ENCODE measurements at places on chromosomes 4 and X.

- DNase-seq, result no peak
These were observed 29.8 kb downstream of the PAGE2 start for GRCh38 chrX:55118574-55118973.

GRCh38 chrX:989959-990510 is 222.4 kb downstream of the CRLF2 start:
- DNase-seq, result peak; percentile 96

GRCh38 chr4:176425035-176425434 is 105.3 kb downstream of the SPCS3 start:
- no peak for DNase-seq

- no peak for DNase-seq
These were observed 55.0 kb downstream of the ATP11C start for GRCh38 chrX:139877710-139878414.

- no peak for DNase-seq
These were observed 1.1 kb downstream of the FBXL5 start for GRCh38 chr4:15653864-15654592.

DNA sequence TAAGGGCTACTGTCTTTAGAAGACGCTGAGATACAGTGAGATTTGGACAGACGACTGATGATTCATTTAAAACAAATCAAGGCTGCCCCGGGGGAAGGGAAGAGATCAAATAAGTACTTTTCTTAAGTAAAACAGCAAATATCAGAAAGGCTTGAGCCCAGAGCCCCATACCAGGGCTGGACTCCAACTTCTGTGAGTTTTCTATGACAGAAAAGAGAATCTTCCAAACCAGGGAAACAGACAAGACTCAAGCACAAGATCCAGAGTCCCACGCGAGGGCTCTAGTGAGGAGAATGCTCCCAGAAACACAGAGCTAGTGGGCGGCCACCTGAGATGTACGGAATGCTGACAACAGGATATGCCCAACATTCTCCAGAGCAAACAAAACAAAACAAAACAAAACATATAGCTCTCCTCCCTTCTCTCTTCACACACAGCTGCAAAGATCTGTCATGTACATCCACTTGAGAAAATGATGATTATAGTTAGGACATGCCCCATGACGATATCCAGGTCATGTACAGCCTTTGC is 13.1 kb downstream of the ACSL1 start:
- no peak for DNase-seq

DNA sequence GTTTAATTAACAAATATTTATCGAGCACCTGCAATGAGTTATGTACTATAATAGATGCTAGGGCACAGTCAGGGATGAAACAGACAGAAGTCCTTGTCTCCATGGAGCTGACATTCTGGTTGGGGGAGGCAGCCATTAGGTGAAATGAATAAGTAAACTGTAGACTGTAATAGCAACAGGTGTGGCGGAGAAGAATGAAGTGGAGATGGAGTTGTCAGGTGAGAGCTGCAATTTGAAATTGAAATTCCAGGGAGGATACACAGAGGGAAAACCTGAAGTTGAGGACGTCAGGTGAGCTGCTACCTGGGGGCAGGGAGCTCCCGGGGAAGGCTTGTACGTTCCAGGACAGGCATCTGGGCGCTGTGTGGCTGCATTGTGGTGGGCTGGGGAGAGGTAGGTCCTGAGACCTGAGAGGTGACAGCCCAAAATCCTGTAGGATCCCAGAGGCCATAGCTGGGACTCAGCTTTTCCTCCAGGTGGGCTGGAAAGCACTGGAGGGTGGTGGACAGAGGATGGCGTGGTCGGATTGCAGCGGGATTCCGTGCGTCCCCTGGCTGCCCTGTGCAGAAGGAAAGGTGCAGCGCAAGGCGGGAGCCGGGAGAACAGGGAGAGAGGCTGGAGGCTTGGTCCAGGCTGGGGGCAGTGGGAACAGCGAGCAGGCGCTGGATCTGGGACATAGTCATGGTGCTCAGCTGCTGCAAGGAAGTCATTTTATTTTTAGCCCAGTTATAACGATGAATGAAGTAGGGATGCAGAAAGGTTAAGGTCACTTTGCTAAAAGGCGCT is 24.8 kb downstream of the CYTL1 start:
- no peak for DNase-seq

DNA sequence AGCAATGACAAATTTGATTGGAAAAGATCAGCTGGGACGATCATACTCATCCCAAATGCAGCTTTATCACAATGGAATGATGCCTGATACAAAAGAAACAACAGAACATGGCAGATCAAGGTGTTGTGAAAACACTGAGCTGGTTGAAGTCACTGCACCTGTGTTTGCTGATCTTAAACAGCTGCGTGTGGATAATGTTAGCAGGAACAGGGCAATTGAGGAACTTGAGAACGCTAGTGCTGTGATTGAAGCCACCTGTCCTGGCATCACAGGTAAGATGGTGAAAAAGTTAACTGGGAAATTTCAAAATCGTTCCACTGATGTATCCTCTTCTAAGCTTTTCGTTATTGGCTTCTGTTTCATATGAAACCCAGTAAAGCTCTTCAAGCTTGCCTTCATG is 27.4 kb upstream of the SOD3 start:
- DNase-seq, result no peak

- no peak for DNase-seq
These were observed 4.8 kb upstream of the DUSP9 start for GRCh38 chrX:153642051-153642654.

- no peak for DNase-seq
These were observed 14.6 kb downstream of the SRPX start for GRCh38 chrX:38206036-38206435.

DNA sequence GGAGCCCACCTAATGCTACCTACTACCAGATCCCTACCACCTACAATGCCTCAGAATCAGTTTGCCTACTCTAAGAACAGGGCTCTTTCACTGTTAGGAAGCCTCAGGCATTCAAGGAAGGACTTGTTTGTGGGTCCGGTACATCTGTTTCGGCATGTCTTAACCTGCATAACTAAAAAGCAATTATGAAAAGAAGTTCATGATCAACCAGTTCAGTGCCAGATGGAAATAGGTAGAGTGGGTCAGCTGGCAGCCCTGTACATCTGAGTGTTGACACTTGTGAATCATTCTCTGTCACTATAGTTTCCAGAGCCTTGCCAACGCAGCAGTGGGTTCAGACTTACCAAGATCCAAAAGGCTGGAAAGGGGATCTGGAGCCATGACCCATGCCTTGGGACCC is 3.3 kb downstream of the TMEM185A start:
- DNase-seq, result no peak

- DNase-seq, result no peak
These were observed 6.8 kb downstream of the MAEA start for GRCh38 chr4:1296324-1297022.

DNA sequence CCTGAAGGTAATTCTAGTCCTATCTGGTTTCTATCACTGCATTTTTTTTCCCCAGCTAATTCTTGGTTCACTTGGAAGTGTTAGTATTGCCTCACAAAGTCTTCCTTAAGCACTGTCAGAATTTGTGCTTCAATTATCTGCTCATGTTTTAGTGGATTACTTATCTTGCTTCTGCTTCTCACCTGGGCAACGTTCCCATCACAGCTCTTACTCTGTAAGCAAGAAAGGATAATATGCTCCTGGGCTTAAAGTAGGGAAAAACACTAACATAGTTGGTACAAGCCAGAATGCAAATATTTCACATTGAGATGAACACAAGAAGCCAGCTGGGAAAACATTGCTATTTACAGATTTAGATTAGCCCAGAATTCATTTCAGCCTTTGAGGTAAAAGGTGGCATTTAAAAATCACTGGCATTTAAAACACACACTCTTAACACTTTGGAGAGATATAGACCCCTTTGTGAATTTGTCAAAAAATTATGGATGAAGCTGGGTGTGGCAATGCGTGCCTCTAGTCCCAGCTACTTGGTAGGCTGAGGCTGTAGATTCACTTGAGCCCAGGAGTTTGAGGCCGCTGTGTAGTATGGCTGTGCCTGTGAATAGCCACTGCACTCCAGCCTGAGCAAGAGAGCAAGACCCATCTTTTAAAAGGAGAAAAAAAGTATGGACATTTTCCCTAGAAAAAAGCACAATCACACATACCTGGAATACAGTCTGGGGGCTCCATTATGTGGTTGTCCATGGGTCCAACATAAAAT is 6.6 kb upstream of the PTPN13 start:
- no peak for DNase-seq
